ENCODE measurements at places on chromosomes 12 and 14.

DNA sequence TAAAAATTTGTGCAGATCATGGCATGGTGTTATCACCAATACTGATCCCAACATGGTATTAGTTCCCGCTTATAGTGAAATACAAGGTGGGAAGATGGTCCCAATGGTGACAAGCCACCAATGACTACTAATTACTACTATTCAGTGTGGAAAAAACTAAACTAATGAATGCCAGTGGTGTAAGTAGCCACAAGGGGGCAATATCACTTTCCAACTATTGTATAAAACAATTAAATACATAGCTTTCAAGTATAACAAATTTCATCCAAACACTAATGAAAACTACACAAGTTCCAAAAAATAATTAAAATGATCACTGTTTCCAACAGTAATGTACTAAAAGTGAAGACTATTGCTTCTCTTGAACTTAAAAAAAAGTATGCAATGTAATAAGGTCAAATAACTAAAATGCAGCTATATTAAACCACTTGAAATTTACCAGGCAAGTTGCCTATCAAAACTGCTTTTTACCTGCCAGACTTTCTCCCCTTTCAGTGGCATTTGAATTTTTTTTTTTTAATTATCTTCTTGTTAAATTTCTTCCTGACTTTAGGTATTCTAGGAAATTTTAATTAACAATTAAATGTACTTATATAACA lies 58.0 kb downstream of the PAPLN start:
- no peak overlapping the region for H3K27ac ChIP-seq
- no peaks in the 10 kb centered on the region for H3K27me3 ChIP-seq
- peaks cover 37% of the 10 kb centered on the region for H3K4me1 ChIP-seq
- no peak for DNase-seq

GRCh38 chr12:39989501-39989900 lies 116.4 kb downstream of the SLC2A13 start:
- H3K36me3 ChIP-seq, result no peaks in the 10 kb centered on the region
- H3K27ac ChIP-seq, result no peak overlapping the region
- no peak for DNase-seq
- H3K4me1 ChIP-seq, result no peaks in the 10 kb centered on the region

DNA sequence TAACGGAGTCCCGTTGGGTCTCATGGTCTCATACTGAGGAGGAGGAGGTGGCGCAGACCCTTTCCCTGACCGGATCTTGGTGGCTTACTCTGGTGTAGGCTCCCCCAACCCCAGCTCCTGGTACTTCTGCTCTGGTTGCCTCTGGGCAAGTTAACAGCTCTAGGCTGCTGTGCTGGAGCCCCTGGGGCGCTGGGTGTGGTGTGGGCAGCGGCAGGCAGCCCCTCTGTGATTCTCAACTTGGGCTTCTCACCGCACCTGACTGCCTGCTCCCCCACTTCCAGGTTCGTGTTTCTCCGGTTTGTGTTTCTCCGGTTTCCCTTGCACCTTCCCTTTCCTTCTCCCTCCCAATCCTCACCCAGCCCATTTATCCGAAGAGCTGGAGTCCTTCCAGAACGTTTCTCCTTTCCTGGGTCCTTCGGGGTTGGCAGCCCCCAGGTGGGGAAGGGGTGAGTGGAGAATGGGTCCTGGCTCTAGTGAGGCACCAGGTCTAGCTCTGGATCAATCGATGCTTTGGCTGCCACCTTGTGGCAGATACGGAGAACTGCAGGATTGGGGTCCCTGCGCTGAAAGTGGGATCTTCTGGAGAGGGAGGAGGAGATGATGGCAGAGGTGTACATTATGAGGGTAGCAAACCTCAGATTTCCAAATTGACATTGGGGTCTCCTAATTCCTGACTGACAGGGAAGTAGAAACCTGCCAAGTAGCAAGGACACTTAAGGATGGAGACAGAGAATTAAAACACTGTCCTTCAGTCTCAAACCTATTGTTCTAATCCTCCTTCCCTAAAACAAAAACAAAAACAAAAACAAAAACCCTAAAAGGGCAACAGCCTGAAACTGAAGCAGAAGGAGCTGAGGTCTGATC lies 8.3 kb downstream of the CISTR start:
- no peak overlapping the region for H3K27ac ChIP-seq
- H3K36me3 ChIP-seq, result no peaks in the 10 kb centered on the region
- peaks cover 39% of the 10 kb centered on the region for H3K27me3 ChIP-seq

- peaks cover 7% of the 10 kb centered on the region for H3K4me1 ChIP-seq
- H3K27ac ChIP-seq, result no peak overlapping the region
- no peaks in the 10 kb centered on the region for H3K27me3 ChIP-seq
- H3K4me3 ChIP-seq, result no peak overlapping the region
- DNase-seq, result no peak
These were observed 20.8 kb downstream of the HSP90AA1 start for GRCh38 chr14:102066041-102066451.

GRCh38 chr12:107684990-107685359 lies 624 bp upstream of the PWP1 start:
- no peaks in the 10 kb centered on the region for H3K27me3 ChIP-seq
- peaks cover 27% of the 10 kb centered on the region for H3K4me1 ChIP-seq
- peak; percentile 19 for DNase-seq
- H3K36me3 ChIP-seq, result peaks cover 22% of the 10 kb centered on the region
- H3K27ac ChIP-seq, result peak overlapping the region; percentile 94
- H3K4me3 ChIP-seq, result peak overlapping the region; percentile 96
